Mesenchymal stem cell (in vitro differentiated cells and primary cell): ENCODE measurements at places on chromosomes 5 and 9.

- DNase-seq = no peak
Observed at GRCh38 chr5:7190712-7191250, 205.2 kb upstream of the ADCY2 start.

- peak; percentile 12 for DNase-seq
Observed at GRCh38 chr5:172477466-172477865, 23.1 kb upstream of the SH3PXD2B start.

DNA sequence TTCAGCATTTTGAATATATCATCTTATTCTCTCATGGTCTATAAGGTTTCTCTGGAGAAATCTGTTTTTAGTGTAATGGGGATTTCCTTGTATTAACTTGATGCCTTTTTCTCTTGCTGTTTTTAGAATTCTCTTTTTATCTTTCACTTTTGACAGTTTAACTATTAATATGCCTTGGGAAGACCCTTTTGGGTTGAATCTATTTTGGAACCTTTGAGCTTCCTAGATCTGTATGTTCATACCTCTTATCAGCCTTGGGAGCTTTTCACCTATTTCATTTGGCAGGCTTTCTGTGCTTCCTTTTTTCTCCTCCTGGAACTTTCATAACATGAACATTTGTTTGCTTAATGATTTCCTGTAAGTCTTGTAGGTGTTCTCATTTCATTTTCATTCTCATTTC is 22.2 kb downstream of the RCL1 start:
- no peak for DNase-seq

- no peak for DNase-seq
Observed at GRCh38 chr9:96413302-96414221, 4.6 kb downstream of the ZNF367 start.

DNA sequence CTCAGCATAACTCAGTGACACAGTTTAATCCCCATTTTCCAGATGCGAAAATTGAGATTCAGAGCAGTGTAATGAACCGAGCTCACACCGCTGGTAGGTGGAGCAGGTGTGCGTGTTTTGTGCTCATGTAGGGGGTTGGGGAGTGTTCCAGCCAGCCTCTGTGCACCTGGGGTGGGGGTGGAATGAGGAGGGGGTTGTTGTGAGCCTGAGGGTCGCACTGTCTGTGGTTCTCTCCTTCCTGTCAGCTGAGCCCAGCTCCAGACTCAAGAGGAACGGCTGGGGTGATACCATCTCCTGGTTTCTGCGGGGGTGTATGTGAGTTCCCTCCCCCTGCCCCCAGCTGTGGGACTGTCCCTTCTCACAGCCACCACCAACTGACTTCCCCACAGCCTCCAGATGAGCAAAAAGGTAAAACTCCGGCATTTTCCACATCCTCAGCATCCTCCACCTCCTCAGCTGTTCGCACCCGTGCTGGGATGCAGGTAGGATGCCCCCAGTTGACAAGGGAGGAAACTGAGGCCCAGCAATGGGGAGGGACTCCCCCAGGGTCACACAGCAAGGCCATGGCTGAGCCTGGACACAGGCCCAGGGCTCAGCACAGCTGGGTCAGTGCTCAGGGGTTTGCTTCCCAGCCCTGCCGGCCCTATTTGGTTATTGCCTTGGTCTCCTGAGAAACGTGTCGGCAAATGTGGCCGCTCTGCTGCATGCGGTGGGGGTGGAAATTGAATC is 2.1 kb downstream of the SH2D3C start:
- DNase-seq = no peak

- DNase-seq = no peak
Observed at GRCh38 chr9:34279411-34279810, 49.7 kb downstream of the KIF24 start.

DNA sequence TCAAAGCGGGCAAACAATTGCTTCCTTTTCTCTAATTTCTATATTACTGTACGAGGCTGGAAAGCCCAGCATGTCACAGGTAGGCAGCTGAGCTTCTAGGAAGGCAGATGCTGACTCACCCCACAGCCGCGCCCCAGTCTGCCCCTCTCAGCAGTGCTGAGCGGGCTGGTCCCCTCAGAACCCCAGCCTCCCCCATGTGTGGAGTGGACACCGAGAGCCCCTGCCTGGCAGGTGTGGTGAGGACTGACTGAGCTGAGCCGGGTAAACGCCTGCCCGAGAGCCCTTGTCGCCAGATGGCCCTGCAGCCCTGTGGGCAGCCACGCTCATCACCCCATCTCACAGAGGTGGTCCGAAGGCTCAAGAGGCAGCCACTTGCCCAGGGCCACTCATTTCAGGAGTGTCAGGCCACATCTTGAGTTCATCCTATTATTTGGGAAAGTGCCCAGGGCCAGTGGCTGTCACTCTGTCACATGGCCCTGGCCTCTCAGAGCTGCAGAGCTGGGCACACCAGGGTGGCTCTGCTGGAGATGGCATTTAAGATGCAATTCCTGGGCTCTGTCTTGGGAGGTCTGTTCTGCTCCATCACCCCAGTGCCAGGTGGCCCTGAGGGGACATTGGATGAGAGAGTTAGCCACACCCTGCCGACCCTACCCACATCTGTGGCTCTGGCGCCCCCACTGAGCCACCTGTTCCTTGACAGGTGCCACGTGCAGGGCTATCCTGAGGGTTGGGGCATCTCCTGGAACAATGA is 12.4 kb downstream of the CARD19 start:
- DNase-seq = no peak

DNA sequence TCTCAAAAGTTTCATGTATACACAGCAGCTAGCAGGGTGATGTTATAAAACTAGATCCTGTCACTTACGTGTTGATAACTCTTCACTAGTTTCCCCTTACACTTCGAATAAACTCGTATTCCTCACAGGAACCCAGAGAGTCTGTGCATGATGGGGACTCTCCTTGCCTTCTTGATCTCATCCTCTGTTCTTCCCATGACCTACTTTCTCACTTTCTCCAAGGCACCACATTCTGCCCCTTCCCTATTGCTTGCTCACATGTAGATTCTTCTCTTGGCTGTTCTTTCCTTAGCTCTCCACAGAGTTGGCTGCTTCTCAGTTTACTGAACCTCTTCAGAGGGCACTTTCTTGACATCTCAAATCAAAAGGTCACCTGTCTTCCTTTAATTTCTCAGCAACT is 1.2 kb upstream of the AOPEP start:
- no peak for DNase-seq

DNA sequence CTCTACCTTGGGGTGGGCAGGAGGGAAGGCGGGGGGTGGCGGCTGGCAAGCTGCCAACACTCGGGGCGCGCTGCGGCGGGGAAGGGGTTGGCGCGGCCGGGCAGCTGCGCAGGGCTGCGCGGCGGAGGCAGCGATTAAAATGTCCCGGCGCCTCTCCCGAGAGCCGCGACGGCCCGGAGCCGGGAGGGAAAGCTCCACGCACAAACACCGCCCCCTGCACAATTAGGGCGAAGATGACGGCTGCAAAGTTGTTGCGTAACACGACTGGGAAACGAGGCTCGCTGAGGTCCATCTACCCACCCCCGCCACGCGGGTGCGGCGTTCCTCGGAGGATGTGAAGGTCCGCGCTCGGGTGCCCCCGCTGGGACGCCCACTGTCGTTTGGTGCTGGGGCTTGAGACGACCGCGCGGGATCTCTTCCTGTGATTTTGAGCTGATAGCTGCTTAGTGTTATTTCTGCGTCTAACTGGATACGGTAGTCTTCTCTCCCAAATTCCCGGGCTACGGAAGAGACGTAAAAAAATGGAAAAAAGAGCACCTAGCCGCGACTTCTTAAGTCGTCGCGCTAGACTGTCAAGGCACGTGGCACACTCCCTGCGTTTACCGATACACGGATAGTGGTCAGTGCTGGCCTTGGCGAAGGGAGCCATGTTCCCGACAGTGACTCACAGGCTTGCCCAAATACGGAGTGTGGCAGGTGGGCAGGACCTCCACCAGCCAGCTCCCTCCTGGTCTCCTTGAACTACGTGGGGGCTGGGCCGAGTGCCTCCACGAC is 958 bp upstream of the NFIL3 start:
- DNase-seq = peak; percentile 92

GRCh38 chr5:166991601-166992000 is 1299.8 kb upstream of the WWC1 start:
- DNase-seq = no peak

DNA sequence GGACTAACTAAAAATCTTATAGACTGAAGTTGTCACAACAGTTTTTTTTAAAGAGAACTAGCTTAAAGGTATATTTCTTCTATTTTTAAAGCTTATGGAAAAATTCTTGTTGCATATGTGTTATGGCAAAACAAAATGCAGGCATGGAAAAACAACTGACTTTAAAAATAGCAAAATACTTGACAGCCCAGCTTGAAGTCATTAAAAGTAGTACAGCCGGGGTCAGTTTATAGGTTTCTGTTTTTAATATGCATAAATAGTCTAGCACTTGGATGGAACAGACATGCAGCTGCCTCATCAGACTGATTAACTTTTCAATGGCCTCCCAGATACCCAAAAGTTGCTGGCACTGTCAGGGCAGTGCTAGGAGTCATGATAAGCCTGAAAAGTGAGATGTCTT is 22.3 kb upstream of the ARL15 start:
- DNase-seq = no peak

DNA sequence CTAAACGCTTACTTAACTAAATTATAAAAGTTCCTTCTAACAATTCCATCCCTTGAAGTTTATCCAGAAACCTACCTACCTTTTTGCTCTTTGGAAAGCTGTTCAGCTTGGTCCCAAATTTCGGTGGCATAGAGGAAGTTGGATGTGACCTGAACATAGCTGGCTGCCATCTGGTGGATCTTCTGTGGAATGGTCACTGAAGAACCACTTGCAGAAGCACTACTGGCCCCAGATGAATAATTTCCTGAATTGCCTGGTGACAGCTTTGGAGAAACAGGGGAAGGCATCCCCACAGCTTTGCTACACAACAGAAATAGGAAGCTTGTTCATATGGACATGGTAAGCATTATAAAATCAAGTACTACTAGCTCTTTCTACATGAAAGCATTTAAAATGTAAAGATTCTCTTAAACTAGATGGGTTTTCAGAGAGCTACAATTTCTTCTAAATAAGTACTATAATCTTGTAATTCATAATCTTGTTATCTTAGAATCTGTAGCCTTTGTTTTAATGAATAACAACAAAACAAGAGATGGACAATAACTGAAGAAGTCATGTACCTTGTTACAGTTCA is 9.9 kb downstream of the LEAP2 start:
- DNase-seq = peak; percentile 82

- DNase-seq = peak; percentile 87
Observed at GRCh38 chr9:123364241-123364824, 8.3 kb downstream of the CRB2 start.

DNA sequence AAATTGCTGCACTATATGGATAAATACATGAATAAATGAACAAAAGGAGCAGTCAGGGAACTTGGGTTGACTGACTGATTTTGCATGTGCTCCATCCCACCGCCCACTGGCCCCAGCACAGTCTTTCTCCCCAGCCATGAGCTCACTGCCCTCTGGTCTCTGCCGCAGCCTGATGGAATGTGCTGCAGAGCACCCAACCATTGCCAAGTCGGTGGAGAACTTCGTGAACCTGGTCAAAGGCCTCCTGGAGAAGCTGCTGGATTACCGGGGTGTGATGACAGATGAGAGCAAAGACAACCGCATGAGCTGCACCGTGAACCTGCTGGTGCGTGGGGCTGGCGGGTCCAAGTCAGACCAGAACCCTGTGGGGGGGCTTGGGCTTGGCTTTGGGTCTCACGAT is 53.9 kb upstream of the INSYN2B start:
- no peak for DNase-seq

- peak; percentile 5 for DNase-seq
Observed at GRCh38 chr5:39224196-39224761, 4.9 kb upstream of the FYB1 start.

DNA sequence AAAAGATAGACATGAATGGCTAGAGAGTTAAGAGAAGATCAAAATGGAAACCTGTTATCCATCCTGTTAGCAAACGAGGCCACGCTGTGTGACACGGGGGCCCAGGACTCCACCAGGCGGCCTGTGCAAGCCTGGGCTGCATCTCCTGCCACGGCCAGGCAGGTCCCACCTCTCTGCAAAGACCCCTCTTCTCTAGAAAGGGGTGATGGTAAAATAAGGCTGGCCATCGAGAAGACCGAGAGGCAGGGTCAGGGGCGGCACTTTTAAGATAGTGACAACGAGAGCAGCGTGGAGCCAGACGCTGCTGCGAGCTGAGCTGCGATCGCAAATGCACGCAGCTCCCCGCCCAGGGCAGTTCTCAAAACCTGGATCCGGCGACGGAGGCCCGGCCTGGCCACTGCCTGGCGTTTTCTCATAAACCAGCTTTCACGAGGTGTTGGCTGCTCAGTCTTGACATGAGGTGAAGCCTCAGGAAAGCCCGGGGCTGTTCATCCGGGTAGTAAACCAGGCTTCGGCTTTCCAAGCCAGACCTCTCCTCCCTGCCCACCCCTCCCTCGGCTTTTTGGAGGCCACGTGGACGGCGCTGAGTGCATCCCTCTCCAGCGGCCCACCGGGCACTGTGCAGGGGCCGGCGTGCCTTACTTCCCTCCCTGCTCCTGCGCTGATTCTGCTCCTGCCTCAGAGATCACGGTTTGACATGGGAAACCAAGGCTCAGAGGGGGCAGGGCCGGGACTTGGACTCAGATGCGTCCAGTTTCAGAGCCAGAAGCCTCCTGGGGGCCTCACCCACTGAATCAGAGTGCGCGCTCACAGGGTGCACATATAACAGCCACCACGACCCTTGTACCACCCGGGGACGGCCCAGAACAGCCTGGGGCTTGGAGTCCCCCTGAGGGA is 151.6 kb upstream of the PHYKPL start:
- no peak for DNase-seq

DNA sequence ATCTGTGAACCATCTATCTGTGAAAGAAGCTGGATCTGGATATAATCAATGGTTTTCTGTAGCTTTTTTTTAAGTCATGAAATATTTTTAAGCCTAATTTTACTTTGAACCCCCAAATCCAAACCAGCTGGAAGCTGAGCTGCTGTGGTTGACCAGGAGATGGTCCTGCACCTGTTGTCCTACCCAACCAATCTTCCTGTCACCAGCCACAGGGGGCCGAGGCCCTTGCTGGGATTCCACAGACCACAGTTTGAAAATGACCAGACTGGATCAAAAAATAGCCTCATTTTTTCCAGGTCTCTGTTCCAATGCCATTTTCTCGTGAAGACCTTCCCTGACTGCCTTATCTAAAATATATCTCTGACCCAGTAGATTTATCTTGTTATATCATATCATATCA is 200.6 kb downstream of the SGCD start:
- DNase-seq = no peak

GRCh38 chr5:43638107-43638506 is 35.1 kb downstream of the NNT start:
- no peak for DNase-seq

- DNase-seq = peak; percentile 86
Observed at GRCh38 chr5:76838481-76839261, 11.1 kb upstream of the S100Z start.
